Globus pallidus (tissue), 1 donor: ENCODE measurements at places on chromosomes 1 and 21.

DNA sequence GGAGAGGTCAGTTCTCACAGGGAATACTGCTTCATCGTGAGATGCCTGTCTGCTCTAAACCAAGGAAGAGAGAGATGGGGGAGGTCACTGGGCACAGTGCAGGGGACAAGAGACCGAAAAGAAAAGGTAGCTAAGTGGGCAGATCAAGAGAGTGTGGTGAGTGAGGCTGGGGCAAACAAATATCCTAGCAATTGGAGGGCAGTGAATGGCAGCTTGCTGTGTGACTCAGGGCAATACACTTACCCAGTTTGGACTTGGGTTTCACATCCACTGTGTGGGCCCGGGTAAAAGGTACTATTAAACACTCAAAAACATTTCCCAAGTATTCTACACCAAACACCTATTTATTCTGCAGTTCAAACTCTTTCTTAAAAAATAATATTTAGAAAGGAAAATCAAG is 10.2 kb downstream of the PLXNA2 start:
- DNase-seq, result no peak

GRCh38 chr21:25360593-25360992 is 246.7 kb downstream of the MRPL39 start:
- DNase-seq, result no peak

- DNase-seq, result peak; percentile 24
Measured at GRCh38 chr1:7644961-7645750, 125.9 kb upstream of the VAMP3 start.

- no peak for DNase-seq
Measured at GRCh38 chr21:30518876-30519275, 16.9 kb upstream of the KRTAP19-5 start.

- no peak for DNase-seq
Measured at GRCh38 chr1:207857447-207857846, 53.5 kb downstream of the CD34 start.

DNA sequence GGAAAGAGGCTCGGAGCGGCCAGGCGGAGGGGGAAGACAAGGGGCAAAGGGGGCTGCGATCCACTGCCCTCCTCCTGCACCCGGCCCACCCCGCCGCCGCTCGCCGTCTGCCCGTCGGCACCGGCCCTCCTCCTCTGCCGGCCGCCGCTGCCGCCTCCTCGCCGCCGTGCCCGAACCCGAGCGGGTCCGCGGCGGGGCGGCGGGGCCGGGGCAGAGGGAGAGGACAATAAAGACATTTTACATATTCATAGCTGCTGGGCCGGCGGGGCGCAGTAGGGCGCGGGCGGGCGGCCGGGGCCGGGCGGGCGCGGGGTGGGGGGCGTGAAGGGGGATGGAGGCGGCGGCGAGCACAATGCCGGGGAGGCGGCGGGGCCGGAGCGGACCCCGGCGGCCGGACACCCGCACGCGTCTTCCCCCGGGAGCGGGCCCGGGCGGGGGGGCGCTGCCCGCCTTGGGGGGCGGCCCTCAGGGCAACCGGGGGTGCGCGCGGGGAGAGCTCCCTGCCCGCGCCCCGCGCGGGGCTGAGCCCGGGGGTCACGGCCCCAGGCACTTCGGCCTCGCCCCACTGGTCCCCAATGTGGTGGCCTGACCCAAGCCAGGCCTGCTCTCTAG is 546 bp downstream of the POU2F1 start:
- peak; percentile 30 for DNase-seq

GRCh38 chr1:231493421-231494185 is 34.9 kb upstream of the TSNAX start:
- DNase-seq, result no peak

GRCh38 chr1:10171105-10171767 is 39.1 kb upstream of the KIF1B start:
- DNase-seq, result no peak

- DNase-seq, result no peak
Measured at GRCh38 chr1:43243299-43243698, 26.5 kb upstream of the TMEM125 start.

- DNase-seq, result no peak
Measured at GRCh38 chr1:226371027-226371694, 36.7 kb downstream of the PARP1 start.

DNA sequence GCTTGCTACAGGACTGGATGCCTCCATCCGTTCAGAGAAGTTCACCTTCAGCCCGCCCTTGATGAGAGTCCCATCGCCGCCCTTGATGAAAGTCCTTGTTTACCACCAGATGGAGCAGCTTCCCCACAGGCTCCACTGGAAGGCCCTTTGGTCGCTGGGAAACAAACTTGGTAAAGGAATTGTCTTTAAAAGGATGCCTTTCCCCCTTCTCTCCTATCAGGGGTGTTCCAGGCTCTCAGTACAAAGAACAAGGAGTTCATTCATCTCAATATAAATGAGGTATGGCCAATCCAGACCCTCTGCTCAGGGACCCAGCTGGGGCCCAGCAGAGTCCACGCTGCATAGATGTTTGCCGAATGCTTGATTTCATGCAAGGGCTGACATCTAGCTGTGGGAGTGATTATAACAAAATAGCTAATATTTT is 50.8 kb downstream of the CAPN9 start:
- peak; percentile 88 for DNase-seq

GRCh38 chr21:45756669-45757068 is 113.1 kb downstream of the PCBP3 start:
- DNase-seq, result no peak

- DNase-seq, result no peak
Measured at GRCh38 chr1:42165511-42166210, 1.1 kb upstream of the GUCA2A start.

DNA sequence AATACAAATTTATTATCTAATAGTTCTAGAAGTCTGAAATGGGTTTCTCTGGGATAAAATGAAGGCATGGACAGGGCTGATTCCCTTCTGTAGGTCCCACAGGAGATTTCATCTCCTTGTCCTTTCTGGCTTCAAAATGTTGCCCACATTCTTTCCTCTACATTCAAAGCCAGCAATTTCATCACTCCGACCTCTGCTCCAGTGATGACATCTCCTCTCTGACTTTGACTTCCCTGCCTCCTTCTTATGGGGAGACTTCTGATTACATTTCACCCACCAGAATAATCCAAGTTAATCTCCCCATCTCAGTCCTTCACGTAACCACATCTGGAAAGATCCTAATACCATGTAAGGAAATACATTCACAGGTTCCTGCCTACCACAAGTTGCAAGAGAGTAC is 358.0 kb upstream of the C1orf87 start:
- DNase-seq, result no peak

DNA sequence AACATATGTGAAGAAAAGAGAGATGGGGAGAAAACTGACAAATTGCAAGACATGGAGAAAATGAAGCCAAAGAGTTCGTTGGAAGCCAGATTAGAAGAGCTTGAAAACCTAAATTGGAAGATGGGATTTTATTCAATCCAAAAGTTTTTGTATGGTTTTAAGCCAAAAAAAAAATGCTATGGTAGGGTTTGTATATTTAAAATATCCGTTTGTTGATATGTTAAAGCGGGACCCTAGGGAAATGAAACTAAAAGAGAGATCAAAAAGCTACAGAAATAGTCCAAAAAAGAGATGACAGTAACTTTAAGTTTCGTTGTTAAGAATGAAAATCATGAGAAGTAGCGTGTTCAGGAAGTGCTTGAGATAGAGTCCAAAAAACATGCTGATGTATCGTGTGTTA is 617.7 kb upstream of the ADGRL2 start:
- DNase-seq, result no peak

GRCh38 chr1:69657971-69658370 is 90.2 kb downstream of the LRRC7 start:
- no peak for DNase-seq

GRCh38 chr21:41920476-41920875 is 33.3 kb downstream of the C2CD2 start:
- no peak for DNase-seq

DNA sequence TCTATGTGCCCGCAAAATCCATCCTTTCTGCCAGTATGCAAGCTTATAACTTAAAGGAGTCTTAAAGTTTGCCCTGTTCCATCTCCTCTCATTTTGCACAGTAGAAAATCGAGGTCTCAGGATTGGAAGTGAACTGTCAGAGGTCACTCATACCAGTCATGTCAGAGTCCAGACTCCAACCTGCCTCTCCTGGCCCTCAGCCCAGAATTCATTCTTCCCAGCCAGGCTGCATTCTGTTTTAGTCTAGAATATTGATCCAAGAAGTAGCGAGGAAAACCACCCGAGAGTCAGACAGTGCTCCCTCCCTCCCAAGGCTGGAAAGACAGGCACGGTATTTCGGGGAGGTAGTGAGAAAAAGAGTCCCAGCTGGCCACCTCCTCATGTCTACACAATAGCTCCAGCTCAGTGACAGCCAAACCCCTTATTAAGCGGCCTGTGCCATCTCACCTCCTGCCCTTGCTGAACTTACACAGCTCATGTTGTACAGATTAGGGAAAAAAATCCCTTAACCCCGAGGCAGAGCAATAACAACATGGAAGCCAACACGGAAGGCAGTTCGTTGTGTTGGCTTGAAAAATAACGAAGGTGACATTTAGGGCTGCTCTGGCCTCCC is 89.4 kb downstream of the OMA1 start:
- DNase-seq, result no peak

DNA sequence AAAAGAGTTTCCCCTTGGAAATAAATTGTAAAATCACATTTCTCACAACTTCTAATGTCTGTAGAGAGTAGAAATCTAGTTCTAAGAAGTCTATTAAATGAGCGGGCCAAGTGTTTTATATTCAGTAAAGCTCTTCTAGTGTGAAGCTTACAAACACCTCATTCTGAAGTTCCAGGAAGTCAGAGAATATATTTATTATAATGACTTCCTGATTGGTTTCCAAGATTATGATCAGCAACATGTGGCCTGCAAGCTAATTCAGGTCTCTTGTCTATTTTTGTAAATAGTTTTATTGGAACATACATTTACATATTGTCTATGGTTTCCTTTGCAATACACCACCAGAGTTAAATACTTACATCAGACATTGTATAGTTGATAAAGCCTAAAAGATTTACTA is 603.9 kb downstream of the AMY1C start:
- no peak for DNase-seq

GRCh38 chr21:32131960-32132359 is 146.9 kb downstream of the MIS18A start:
- DNase-seq, result no peak

- DNase-seq, result no peak
Measured at GRCh38 chr1:235088907-235089306, 39.7 kb downstream of the TOMM20 start.

DNA sequence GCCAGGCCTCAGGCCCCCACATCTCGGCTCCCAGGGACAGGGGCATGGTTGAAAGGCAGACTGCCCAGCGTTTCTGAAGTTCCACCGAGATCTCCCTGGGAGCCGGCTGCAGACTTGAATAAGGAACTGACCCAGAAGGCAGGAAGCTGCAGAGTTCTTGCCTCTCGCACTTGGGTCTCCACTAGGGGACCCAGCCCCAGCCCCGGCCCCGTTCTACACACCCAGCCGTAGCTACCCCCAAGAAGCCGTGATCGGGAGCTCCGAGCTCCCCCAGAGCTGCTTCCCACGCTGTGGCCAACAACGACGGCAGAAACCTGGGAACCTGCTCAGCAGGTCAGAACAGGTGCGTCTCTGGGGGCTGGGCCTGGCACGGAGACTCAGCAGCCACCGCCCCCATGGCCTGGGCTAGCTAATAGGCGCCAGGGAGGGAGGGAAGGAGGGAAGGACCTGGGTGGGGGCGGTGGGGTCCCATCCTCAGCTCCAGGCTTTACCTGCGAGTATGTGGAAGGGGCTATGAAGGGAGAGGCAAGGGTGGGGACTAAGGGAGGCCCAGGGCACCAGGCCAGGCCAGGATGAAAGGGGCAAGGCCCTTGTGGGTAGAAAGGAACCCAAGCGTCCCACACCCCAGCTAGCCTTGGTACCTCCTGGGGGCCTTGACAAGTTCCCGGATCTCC is at the start of gene NECTIN4:
TSS of gene NECTIN4 (minus strand) at position 308 of the 674 bp plus-strand sequence. CDS start at position 46, 262 bp downstream.
- no peak for DNase-seq

- DNase-seq, result no peak
Measured at GRCh38 chr1:30197639-30198450, 525.5 kb downstream of the MATN1 start.

- no peak for DNase-seq
Measured at GRCh38 chr21:41583274-41583790, 75.4 kb upstream of the TMPRSS2 start.

DNA sequence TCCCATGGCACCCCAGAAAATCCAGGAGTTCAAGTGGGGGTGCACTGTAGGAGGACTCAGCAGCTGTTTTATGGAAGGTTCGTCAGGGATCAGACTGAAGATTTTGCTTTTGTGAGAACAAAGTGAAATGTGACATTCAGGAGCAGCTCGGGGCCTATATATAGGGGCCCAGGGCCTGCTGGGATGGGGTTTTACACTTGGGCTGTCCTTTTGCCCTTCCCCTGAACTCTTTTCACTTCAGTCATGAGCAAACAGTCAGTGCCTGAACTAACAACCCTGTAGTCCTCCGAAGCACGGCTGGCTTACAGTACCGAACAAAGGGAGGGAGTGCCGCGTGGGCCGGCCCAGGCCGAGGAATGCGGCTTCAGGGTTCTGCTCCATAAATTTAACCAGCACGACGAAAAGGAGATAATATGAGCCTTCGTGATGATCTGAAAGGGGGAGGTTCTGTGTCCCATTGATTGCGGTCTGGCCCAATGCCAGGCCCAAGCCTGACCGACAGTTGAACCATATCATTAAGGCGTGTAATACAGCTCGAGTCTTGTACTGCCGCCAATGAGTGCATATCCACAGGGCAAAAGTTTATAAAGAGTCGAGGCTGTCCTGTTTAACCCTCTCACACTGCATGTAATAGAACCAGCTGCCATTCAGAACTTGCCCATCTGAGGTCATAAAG is 139.9 kb downstream of the DHRS3 start:
- DNase-seq, result no peak

- peak; percentile 58 for DNase-seq
Measured at GRCh38 chr1:204513117-204513716, 3.0 kb upstream of the MDM4 start.

GRCh38 chr21:43355925-43356289 is 71.0 kb downstream of the SIK1 start:
- DNase-seq, result no peak

- DNase-seq, result peak; percentile 62
Measured at GRCh38 chr21:33023574-33024200, 2.0 kb upstream of the OLIG2 start.

DNA sequence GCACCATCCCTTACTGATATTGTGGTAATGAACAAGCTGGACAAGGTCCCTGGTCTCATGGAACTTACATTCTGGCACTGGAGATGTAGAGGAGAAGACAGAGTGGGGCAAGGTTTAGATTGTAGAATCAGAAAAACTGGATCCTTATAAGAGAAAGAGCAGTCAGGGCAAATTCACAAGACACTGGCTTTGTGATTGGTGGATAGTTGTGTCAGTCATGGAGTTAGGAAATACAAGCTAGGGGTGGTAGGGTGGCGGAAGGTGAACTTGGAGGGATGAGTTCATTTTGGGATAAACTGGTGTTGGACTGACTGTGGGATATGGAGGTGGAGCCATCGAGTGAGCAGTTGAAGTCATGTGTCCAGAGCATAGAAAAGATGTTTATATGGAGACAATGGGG is 3.7 kb upstream of the TLR5 start:
- DNase-seq, result no peak

GRCh38 chr1:1306661-1307260 is 969 bp downstream of the ACAP3 start:
- DNase-seq, result no peak
